ENCODE measurements at places on chromosomes 13 and 19.

DNA sequence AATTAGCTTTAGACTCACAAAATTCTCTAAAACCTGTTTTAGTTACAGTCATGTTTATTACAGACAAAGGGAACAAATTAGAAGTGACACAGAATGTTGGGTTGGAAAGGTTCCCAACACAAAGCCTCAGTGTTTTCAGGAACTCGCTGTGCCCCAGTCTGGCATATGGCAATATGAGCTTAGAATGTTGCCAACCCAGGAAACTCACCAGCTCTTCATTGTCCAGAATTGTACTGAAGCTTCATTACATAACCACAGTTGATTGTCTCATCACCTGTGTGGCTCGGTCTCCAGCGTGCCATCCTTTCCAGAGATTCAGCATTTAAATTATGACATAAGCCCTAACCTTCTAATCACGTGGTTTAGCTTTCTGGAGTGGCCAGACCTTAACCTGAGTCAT, 19.1 kb downstream of the ZNF264 start:
- no peak for DNase-seq

GRCh38 chr19:11067356-11068113, 21.7 kb upstream of the LDLR start:
- no peak for DNase-seq

DNA sequence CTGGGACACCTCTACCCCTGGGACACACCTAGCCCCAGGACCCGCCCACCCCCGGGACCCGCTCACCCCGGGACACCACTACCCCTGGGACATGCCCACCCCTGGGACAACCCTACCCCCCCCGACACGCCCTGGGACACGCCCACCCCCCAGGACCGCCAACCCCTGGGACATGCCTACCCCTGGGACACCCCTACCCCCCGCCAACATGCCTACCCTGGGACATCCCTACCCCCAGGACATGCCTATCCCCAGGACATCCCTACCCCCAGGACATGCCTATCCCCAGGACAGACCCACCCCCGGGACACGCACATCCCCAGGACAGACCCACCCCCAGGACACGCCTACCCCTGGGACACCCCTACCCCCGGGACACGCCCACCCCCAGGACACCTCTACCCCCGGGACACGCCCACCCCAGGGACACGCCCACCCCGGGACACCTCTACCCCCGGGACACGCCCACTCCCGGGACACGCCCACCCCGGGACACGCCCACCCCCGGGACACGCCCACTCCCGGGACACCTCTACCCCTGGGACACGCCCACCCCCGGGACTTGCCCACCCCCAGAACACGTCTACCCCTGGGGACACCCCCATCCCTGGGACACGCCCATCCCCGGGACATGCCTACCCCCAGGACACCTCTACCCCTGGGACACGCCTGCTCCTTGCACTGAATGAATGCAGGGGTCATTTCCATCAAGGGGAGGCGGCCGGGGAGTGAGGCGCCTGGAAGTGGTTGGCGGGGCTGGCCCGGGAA, 32.3 kb downstream of the ADPRHL1 start:
- DNase-seq: no peak

GRCh38 chr13:53560556-53560955, 531.9 kb downstream of the OLFM4 start:
- DNase-seq: no peak

GRCh38 chr13:76472916-76473315, 413.3 kb downstream of the KCTD12 start:
- DNase-seq: no peak

- no peak for DNase-seq
Observed at GRCh38 chr19:35208121-35208520, 20.4 kb downstream of the FAM187B start.

- no peak for DNase-seq
Observed at GRCh38 chr19:53809518-53810186, 14.5 kb downstream of the NLRP12 start.

- no peak for DNase-seq
Observed at GRCh38 chr13:93145199-93145598, 81.4 kb upstream of the GPC6 start.

GRCh38 chr13:89307278-89307677, 1636.1 kb downstream of the SLITRK5 start:
- DNase-seq: no peak

- no peak for DNase-seq
Observed at GRCh38 chr13:21742096-21742495, 71.2 kb downstream of the FGF9 start.

- DNase-seq: no peak
Observed at GRCh38 chr19:51513968-51514367, 12.4 kb upstream of the SIGLEC12 start.

DNA sequence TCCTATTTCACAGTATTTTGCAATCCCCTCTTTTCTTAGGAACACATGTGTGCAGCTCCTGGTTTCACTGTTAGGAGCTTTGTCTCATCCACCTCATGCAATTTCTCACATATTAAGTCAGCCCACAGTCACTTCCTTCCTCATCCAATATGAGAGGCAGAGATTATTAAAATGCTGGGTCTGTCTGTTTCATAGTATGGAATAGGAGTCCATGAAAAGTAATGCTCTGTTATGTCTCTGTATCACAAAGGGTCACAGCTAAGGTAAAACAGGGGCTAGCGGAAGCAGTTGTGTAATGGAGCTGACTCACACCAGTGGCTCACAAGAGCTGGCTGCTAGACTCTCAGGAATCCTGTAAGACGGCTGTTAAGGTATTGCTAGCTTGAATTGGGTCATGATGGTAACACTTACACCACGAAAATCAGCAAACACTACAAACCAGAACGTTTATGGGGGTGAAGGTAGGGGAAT, 216.5 kb downstream of the EFNB2 start:
- no peak for DNase-seq

GRCh38 chr13:67568205-67568604, 338.1 kb upstream of the PCDH9 start:
- DNase-seq: no peak

DNA sequence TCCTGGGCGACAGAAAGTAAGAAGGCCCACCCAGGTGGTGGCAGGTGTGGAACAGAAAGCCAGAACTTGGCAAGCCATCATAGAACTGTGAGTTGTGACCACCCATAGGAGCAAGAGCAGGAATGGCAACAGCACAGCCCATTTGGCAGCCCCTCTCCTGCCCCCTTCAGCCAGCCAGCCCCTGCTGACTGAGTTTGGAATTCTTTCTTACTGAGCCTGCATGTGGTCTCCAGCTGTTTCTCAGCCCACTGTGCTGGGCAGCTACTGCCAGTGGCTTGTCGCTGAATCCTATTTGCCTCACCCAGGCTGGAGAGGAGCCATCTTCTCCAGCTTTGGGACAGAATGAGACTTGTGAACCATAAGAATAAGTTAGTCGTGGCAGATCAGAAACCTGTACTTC, 28.3 kb downstream of the CNMD start:
- no peak for DNase-seq

DNA sequence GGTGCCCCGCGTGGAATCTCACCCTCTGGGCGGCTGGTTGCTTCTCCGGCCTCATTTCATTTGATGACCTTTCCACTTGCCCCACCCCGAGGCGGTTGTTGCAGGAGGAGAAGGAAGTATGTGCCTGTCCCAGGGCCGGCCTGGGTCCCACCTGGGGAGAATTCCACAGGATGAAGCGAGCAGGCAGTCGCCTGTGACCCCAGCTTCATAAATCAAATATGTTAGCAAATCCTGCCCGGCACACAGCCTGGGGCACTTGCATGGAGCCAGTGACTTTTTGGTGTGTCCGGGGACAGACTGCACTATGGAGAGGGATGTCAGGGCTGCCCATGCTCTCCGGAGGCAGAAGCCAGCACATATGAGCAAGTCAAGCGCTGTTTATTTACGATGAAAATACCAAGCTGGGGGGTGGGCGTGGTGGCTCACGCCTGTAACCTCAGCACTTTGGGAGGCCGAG, 19.7 kb upstream of the ZBTB7A start:
- no peak for DNase-seq

- DNase-seq: no peak
Observed at GRCh38 chr13:37929308-37929707, 59.7 kb upstream of the TRPC4 start.

DNA sequence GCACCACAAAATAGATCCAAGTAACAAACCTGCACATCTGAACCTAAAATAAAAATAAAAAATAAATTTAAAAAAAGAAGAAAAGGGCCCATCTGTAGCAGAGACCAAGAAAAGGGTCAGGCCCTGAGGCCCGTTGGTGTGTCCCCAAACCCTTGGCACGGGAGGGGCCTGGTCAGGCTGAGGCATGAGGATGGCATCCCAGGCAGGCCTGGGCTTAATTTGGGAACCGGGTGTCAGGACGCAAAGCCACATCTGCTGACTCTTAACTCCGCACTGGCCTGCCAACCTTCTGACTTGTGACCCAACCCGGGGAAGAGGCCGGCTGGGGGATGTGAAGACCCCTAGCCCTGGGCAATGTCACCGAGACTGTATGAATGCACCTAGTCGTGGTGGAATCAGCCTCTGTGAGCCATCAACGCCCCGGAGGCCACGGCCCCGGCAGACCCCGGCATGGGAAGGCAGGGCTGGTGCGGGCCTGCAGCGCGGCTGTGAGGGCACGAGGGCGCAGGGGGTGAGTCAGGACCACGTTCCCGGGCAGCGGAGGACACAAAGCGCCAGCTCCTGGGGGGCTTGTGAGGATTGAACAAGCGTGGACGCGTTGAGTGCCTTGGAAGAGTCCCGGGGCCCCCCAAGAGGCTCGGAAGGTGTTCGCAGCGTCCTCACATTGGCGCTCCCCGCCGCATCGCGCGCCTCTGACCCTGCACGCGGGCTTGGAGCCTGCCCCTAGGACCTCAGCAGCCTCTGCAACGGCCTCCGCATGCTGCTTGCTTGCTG, 38.2 kb downstream of the ATP12A start:
- DNase-seq: no peak

- no peak for DNase-seq
Observed at GRCh38 chr13:91167706-91168385, 179.6 kb upstream of the MIR17HG start.

- no peak for DNase-seq
Observed at GRCh38 chr19:30054210-30054609, 112.2 kb downstream of the URI1 start.

- no peak for DNase-seq
Observed at GRCh38 chr13:41681587-41681986, 224.2 kb downstream of the RGCC start.

DNA sequence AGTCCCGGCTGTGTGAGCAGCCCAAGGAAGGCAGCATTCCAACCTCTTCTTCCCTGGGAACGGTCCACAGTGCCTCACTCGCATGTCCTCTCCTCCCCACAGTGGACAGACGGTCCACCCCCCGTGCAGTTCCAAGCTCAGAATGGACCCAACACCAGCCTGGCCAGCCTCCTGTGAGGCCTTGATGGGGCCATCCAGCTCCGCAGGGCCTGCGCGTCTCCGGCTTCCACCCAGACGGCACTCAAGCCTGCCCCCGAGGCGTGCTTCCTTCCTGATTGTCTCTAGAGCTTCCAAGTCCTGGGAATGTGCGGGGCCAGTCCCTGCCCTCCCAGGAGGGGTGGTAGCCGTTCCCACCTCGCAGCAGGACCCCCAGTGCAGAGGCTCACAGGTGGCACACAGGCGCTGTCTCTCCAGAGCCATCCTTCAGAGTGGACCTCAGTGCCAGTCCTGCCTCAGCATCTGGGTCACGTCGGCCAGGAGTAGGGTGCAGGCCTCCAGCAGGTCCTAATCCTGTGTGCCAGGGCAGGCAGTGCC, 35.0 kb downstream of the MAU2 start:
- DNase-seq: no peak

GRCh38 chr13:113933901-113934300, 40.0 kb downstream of the C13orf46 start:
- no peak for DNase-seq

GRCh38 chr19:57280962-57281400, 696 bp downstream of the ZNF460 start:
- peak; percentile 6 for DNase-seq

- no peak for DNase-seq
Observed at GRCh38 chr13:71979616-71980015, 112.6 kb upstream of the DACH1 start.

DNA sequence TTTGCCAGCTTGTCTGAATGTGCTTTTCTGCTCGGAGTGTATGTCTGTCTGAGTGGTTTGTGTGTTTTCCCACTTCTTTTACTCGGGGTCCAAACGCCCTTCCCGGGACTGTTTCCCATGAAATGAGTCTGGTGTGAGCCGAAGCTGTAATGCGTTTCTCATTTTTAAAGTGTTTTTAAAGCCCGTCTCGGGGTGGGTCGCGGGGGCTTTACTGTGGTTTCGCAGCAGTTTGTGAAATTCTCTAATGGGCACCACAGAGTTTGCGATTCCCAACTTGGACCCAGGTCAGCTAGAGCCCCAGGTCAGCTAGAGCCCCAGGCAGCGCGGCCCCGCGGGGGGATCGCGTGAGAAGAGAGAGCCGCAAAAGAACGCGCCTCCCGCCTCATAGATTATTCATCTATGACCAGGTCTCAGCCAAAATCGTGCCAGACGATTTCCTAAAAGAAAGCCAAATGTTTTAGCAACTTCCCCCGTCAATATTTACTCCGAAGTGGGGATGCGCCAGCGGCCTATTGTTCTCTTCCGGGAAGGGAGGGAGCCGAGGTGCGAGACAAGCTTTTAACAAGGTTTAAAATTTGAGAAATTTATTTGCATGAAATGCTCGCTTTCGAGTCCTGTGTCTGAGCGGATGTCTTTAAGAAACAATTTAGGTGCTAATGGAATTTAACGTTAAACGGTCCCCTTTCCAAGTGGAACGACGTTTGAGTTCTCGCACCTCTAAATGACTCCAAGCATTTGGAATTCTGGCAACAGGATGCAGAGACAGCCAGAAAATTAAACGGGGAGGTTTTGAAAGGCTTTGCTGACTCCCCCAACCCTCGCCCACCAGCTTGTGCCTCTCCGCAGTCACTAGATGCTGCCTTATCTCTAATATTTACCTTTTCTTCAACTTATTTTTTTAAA, 2.2 kb downstream of the ZIC2 start:
- no peak for DNase-seq

GRCh38 chr19:55071129-55071502, 4.6 kb upstream of the EPS8L1 start:
- DNase-seq: no peak

DNA sequence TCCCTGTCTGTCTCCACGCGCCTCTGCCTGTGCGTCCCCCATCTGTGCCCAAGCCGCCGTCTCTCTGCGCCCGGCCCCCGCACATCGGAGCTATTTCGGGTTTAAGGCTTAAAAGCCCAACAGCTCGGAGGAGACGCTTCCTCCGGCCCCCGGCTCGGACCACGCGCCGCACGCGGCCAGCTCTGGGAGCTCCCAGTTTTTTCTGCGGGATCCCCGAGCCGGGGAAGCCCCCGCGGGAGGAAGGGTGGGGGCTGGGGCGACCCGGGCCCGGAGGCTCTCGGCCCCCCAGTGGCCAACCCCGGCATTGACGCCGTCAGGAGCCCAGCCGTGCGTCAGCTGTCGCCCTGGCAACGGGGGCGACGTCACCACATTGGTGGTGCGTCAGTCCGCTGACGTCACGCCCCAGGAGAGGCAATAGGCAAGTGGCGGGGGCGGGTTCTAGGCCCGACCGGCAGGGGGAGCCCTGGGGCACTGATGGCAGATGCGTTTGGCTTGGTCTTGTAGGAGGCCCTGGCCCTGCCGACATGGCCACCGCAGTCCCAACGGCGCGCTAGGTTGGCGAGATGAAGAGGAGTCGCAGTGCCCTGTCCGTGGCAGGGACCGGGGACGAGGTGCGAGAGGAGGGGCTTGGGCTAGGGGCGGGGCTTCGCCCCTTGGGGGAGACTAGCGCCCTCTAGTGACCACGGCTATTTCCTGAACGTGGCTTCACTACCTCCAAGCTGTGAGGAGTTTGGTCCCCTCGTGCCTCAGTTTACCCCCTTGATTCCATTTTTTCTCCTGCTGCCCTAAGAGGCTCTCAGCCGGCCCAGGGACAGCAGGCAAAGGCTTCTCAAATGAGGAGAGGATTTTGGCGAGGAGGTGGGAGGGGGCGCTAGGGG, 3.7 kb upstream of the PDE4A start:
- peak; percentile 94 for DNase-seq
